Thoracic aorta (tissue), 2 donors: ENCODE measurements at places on chromosomes 13 and 19.

- DNase-seq: no peak
Measured at GRCh38 chr13:106061781-106062180, 473.7 kb downstream of the EFNB2 start.

- DNase-seq: no peak
Measured at GRCh38 chr19:15299568-15300409, 32.5 kb downstream of the BRD4 start.

GRCh38 chr13:22926748-22927400, 253.9 kb upstream of the SGCG start:
- no peak for DNase-seq

- DNase-seq: no peak
Measured at GRCh38 chr13:106011600-106011999, 523.9 kb downstream of the EFNB2 start.

GRCh38 chr13:21934284-21934683, 263.4 kb downstream of the FGF9 start:
- no peak for DNase-seq

GRCh38 chr13:25901460-25902376, 150.1 kb downstream of the SHISA2 start:
- no peak for DNase-seq

- DNase-seq: no peak
Measured at GRCh38 chr13:92682832-92683517, 543.6 kb upstream of the GPC6 start.

GRCh38 chr19:49151267-49152118, 3.7 kb downstream of the HRC start:
- no peak for DNase-seq
